ENCODE measurements at places on chromosomes 4 and X.
A peak's percentile ranks its signal among the peaks of the same experiment; 100 is the strongest.

GRCh38 chr4:75940692-75941253 is at the start of gene NAAA:
NAAA (minus strand) TSS chr4:75941013; CDS start chr4:75940949, 64 bp downstream.
- DNase-seq: peak; percentile 83

DNA sequence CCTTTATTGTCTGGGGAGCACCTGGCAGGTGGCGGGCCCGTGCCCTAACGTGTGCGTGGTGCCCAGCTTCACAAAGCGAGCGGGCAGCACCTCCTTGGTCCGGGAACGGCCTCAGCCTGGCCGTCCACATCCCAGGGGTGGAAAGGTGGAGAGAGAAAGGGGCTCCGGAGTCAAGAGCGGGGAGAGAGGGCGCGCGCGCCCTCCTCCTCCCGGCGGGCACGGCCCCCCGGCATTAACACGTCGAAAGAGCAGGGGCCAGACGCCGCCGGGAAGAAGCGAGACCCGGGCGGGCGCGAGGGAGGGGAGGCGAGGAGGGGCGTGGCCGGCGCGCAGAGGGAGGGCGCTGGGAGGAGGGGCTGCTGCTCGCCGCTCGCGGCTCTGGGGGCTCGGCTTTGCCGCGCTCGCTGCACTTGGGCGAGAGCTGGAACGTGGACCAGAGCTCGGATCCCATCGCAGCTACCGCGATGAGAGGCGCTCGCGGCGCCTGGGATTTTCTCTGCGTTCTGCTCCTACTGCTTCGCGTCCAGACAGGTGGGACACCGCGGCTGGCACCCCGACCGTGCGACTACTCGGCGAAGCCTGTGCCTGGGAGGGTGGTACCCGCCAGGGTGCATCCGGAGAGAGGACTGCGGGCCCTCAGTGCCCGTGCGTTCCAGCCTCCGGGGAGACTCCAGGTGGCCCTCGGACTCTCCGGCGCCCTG is at the start of gene KIT:
KIT (plus strand) TSS at position 407 of the 701 bp plus-strand sequence; CDS start at position 465, 58 bp downstream.
- DNase-seq: peak; percentile 92

- peak; percentile 41 for DNase-seq
These were observed 893 bp downstream of the RLIM start for GRCh38 chrX:74613370-74614092.

GRCh38 chrX:13334491-13334890 is 14.6 kb upstream of the ATXN3L start:
- no peak for DNase-seq

GRCh38 chr4:102687373-102687981 is 73.3 kb downstream of the MANBA start:
- no peak for DNase-seq

DNA sequence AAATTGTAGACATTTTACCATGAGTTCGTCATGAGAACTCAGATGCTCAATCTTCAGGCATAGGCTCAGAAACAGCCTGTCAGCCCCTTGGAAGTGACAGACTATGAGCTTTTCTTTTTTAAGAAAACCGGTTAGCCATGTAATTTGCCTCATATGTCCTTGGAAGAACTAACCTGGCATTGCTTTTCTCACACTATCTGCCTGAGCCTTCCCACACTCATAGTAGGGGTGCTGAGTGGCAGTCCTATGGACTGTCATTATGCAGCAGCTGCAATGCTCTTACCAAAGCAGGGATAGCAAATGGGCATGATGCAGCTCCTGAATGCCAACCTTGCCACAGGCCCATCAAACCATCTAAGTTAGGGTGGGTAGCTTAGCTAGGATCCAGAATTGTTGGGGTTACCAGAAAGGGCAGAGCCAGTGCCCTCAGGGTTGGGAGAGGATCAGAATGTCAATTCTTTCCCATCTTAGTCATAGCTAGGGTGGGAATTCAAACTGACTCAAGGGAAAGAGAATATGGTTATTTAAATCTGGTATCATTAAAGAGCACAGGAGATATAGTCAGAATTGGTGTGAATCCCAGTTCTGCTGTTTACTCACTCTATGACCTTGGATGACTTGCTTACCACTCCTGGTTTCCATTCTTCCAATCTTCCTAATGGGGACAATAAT is 230.6 kb upstream of the CPEB2 start:
- no peak for DNase-seq

DNA sequence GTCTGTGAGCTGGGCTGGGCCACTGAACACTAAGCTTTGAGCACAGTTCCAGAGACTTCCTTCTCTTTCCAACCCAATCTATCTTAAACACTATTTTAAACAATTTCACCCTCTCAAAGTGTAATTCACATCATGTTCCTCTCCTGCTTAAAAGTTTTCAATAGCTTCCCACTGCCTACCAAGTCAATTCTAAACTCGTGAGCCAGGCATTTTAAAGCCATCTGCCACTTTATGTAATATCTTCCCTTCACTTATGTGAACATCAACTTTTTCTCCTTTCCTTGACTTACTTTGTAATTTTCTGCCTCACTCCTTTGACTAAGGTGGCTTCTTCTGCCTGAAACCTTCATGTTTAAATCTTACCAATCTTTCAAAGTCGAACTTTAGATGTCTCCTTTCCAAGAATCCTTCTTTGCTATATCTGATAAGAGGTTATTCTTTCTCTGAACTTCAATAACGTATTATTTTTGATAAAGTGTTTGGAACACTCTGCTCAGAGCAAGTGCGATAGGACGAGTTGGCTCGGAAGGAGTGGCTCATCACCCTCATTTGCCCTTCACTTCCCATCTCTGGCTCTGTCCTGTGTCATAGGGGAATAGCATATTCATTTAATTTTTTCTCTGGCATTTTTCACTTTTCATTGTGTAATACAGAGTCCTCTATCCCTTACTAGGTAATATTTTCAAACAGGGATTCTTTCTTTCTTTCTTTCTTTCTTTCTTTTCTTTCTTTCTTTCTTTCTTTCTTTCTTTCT is 13.0 kb upstream of the SPARCL1 start:
- no peak for DNase-seq

- no peak for DNase-seq
These were observed 655.7 kb upstream of the INTU start for GRCh38 chr4:126976850-126977632.

- DNase-seq: no peak
These were observed 348.6 kb downstream of the PTTG2 start for GRCh38 chr4:38308728-38309311.

DNA sequence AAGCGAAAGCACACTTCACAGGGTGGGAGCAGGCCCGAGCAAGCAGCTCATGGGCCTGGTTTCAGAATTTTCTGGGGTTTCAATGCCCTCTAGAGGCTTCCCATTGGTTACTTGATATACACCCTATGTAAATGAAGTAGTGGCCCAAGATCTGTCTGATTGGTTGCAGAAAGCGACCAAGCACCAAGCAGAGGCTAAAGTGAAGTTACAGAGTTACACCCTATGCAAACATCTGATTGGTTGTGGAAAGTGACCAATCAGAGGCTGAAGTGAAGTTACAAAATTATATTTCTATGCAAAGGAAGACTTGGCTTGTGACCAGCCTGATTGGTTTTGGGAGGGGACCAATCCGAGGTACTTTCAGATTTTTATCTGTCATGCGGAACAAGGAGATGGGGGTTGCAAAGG is 8.2 kb downstream of the FHIP1A start:
- no peak for DNase-seq

GRCh38 chrX:148043271-148043855 is 62.2 kb downstream of the FMR1NB start:
- no peak for DNase-seq

GRCh38 chr4:71259911-71260331 is 78.9 kb upstream of the SLC4A4 start:
- no peak for DNase-seq

GRCh38 chr4:138408758-138409157 is 166.6 kb upstream of the SLC7A11 start:
- no peak for DNase-seq

DNA sequence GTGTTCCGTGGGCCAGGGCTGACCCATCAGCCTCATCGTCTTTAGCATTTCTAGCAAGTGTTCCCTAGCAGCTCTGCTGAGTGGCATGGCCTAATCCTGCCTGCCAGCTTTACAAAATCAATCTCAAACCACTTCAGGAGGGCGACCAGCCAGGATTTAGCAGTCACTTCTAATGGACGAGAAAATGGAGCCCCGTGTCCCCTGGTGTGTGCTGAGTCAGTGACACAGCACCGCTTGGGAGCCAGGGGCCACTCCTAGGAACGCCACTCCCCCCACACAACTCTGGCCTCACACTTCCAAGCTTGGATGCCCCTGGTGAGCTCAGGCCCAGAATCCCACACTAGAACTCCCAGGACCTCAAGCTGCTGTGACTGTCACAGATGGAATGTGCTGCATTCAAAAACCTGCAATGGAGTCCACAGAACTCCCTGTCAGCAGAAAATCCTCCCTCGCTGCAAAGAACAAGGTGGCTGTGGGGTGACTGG is 311.2 kb upstream of the GATB start:
- DNase-seq: peak; percentile 67

- no peak for DNase-seq
These were observed 116.3 kb downstream of the DHX15 start for GRCh38 chr4:24468071-24468470.

DNA sequence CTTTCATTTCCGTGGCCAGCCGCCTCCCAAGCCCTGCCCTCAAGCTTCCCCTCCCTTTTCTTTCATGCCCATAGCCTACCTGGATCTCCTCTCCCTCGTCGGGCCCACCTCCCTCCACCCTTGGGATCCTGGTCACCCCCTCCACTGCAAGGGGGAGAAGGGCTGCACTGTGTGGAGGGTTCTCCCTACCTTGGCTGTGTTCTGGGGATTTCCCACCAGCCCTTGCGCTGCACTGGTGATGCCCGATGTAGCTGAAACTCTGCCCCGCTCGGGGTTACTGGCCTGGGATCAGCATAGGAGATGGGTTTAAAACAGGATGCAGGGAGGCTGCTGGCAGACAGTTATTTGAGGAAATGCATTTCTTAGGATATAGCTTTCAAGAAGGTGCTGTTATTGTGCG is 128.9 kb downstream of the TBL1X start:
- no peak for DNase-seq

GRCh38 chr4:170087163-170087700 is 2.5 kb downstream of the AADAT start:
- DNase-seq: no peak

- no peak for DNase-seq
These were observed 568.8 kb downstream of the STIM2 start for GRCh38 chr4:27429364-27429871.

DNA sequence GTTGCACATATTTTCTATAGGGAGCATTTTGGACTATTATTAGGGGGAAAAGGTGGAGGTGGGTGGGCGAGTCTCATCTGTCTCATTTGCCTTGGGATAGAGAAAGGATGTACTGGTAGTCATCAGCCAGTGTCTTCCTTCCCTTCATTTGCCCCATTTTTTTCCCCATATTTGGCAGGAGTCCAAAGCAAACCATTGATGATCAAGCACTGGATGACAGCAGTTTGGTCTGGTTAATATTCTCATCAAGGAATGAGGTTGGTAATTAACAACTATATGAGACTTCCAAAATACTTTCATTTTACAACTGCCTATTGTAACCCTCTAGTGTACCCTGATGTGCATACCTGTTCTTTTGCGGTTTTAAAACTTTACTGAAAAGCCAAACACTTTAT is 22.6 kb upstream of the IGFBP7 start:
- DNase-seq: no peak

- DNase-seq: no peak
These were observed 34.7 kb downstream of the CCKAR start for GRCh38 chr4:26455571-26455970.

GRCh38 chr4:55378617-55379467 is 16.9 kb upstream of the TMEM165 start:
- DNase-seq: no peak

DNA sequence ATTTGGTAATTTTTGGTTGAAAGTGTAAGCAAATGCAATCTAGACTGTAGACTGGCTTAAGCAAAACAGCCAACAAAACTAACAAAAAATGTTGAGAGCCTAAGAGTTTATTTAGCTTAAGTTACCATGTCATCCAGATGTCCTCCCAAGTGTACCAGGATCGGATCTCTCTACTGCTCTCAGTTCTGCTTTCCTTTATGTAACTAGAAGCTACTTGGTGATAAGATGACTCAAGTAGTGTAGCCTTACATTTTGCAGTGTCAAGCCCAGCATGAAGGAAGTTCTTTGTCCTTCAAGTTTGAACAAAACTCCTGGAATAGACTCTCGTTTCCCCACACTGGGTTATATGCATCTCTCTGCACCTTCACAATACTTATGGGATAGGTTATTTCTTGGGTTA is 1500.0 kb downstream of the STIM2 start:
- no peak for DNase-seq

GRCh38 chr4:150569384-150569987 is 12.5 kb upstream of the MAB21L2 start:
- DNase-seq: no peak

DNA sequence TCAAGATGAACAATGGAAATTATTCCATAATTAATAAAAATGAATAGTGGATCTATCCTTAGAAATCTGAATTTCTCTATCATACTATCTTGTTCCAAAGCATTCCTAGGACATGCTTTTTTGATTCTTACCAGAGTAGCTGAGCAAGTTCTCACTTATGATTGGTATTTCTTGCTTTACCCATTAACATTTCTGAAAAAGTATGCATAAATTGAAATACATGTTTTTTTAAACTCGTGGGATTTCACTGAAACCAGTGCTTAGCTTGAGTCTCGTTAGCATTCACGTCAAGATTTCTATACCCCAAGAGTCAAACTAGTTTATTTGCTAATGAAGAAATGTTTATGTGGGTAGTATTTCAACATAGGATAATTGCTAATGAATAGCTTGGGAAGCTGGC is 89.0 kb downstream of the ELOVL6 start:
- DNase-seq: no peak

DNA sequence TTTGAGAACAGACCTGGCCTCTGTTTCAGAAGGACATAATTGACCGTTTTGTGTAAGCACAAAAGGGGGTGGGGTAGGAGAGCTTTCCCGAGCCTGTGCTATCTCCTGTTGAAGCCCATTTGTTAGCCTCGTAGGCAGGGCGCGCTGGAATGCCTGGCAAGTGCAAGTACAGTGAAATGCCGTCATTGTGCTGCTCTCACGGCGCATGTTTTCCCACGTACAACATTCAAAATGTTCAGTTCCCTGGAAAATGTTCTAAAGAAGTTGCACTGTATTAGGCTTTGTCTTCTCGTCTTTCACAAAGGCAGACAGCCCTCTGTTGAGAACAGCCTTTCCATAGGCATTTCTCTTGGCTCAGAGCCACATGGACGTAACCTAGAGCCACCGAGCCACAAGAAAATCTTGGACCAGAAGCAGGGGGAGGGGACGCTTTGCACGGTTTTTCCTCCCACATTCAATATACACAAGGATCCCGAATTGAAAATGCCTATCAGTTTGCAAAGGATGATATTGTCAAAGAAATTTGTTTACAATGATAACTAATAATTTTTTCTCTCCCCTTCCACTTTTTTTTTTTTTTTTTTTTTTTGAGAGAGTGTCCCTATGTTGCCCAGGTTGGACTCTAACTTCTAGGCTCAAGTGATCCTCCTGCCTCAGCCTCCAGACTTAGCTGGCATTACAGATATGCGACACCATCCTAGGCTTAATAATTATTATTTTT is 54.6 kb upstream of the RAPGEF2 start:
- DNase-seq: peak; percentile 55

DNA sequence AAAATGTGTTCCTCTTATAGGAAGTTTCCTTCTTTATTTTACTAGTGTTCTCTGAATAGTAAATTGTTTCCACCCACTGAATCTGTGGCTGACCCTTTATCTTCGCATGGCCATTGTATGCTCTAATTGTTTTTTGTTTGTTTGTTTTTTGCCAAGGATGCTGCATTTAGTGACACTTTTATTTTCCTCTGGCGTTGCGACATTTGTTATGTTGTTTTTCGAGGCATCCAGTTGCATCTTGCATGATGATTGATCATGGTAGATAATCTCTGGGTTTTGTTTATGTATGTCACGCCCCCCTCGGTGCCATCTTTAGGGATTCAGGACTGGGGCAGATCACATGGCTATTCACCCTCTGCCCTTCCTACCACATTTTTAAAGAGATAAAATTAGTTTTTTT is 2.2 kb downstream of the NMU start:
- no peak for DNase-seq

Data from kidney (tissue), 22 donors.